ENCODE measurements at places on chromosomes 13 and 19.
A peak's percentile ranks its signal among the peaks of the same experiment; 100 is the strongest.

GRCh38 chr13:24184265-24184841, 23.8 kb downstream of the SPATA13 start:
- no peak for DNase-seq

GRCh38 chr13:30593001-30593400, 24.7 kb upstream of the USPL1 start:
- DNase-seq = peak; percentile 52

GRCh38 chr19:50198431-50199258, 4.8 kb upstream of the MYH14 start:
- DNase-seq = no peak

DNA sequence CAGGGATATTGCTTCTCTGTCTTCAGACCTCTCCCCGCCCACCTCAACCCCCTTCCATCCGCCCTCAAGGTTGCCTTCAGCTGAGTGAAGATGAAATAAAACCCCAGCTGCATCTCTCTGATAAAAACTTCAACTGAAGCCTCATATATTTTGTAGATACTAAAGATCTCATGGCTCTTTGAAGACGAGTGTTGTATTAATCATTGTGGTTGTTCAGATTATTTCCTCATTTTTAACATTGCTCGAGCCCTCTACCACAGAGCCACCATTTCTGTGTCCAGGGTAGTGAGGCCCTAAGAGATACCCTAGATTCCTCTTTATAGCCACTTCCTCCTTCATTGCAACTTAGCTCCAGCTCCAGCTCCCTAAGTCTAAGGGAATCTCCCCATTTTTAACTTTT, 312.8 kb upstream of the ZNF507 start:
- DNase-seq = no peak

DNA sequence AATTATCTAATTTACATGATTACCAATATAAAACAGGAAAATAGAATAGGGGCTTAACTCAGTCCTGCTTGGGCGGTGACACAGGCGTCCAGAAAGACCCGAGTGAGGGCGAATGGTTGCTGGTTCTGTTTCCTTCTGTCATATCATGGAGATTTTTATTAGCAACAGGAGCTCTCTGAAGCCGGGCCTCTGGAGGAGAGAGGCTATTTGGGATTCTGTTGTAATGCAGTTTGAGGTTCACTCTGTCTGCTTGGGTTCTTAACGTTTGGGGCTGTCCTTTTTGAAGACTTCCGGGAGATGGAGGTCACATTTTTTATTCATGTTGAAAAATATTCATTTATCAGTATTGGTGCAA, 115.7 kb upstream of the ZNF536 start:
- DNase-seq = no peak

Data from GM12865 (cell line).